ENCODE measurements at places on chromosomes 1 and 21.

- no peak for DNase-seq
Observed at GRCh38 chr1:232820431-232820830, 15.2 kb downstream of the MAP10 start.

DNA sequence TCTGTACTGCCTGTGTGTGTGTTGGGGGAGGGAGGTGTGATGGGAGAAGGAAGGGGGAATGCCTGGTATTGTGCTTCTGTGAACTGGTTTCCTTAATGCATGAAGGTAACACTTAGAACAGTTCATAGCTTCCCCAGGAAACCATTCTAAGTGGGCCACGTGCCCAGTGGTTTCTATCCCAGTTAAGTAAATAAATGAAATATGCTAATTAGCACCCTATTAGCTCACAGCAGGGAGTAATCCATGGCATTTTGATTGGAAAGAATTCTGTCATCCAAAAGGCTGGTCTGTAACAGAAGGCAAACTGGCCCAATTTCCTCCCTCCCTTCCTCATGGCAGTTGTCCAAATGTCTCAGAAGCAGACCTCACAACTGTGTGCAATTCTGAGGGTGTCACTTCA, 199.3 kb downstream of the TTLL7 start:
- no peak for DNase-seq

DNA sequence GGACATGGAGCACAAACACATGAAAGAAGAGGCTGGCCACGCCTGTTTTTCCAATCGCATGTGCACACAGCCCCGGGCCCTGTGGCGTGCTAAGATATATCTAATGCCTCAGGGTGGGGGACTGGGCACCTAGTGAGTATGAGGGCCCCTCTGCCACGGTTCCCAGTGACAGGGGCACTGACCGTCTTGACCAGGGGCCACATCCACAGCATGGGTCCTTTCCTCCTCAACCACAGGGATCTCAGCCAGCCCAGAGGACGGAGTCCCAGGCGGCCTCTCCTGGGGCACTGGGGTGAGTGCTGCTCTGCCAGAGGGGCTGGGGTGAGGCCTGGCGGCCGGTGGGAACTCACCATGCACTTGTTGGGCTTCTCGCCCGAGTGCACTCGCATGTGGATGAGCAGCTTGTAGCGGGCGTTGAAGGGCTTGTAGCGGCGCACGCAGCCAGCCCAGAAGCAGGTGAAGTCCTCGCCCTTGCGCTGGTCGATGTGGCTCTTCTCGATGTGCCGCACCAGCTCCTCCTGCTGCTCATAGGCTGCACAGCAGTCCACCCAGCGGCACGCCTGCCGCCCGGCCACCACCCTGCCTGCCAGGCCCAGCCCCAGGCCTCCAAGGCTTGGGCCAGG, 134.7 kb downstream of the DMRTB1 start:
- no peak for DNase-seq

GRCh38 chr1:35560256-35561225, 2.9 kb downstream of the NCDN start:
- no peak for DNase-seq

GRCh38 chr1:18948048-18948912, 8.2 kb downstream of the IFFO2 start:
- no peak for DNase-seq

- DNase-seq, result no peak
Observed at GRCh38 chr1:171581766-171582165, 40.3 kb upstream of the MYOCOS start.

DNA sequence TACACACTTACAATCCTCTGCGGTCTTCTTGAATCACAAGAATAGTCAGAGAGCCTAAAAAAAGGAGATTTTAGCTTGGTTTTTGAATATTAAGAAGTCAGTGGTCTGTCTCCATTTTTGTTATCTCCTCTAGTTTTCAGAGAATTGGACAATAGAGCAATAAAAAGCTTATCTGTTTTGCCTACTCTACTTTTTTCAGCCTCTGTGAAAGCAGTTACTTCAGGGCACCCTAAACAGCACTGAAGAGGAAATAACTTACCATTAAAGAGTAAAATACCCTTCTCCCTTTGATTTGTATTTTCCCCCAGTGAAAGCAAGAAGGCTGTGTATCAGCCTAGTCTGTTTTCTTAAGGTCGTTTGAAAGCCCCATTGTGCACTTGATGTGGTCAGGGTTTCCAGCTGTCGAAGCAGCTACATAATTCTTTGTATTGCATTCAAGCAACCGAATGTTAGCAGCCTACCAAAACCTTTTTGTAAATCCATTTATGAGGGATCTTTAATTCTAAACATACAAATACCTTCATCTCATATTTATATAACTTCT, 1.0 kb downstream of the NTMT2 start:
- DNase-seq, result no peak

DNA sequence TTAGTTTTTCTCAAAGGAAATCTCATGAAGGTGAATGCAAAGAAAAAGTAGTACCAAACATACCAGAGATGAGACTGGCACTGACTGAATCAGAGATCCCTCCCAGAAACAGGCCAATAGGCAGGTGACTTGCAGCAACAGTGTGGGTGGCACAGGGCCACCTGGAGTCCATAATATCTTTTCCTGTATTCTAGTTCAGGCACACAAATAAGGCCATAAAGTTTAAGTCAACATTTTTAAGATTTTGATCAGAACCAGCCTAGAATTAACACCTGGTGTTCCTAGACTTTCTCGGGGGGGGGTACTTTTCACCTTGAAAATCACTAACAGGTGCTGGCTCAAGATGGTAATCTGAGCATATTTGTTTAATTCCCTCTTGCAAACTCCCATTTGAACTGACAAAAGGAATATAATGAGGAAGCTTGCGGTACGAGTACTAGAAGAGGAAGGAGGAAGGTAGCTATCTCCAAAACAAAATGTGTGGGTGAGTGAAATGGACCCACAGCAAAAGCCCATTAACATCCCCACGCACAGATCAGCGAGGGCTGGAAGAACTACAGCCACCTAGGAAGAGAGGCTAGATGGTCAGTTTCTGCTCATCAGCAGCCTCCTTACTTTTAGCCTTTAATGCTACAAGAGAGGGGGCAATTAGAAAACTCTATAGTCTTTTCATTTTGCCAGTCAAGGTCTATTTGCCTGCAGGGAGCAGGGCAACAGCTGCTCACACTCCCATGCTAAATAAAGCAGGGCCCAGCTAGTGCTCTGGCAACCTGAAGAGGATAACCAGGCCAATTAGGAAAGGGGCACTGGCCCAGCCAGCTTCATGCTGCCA, 18.9 kb downstream of the SDE2 start:
- DNase-seq, result no peak

GRCh38 chr1:226428791-226429461, 21.0 kb upstream of the PARP1 start:
- DNase-seq, result no peak

DNA sequence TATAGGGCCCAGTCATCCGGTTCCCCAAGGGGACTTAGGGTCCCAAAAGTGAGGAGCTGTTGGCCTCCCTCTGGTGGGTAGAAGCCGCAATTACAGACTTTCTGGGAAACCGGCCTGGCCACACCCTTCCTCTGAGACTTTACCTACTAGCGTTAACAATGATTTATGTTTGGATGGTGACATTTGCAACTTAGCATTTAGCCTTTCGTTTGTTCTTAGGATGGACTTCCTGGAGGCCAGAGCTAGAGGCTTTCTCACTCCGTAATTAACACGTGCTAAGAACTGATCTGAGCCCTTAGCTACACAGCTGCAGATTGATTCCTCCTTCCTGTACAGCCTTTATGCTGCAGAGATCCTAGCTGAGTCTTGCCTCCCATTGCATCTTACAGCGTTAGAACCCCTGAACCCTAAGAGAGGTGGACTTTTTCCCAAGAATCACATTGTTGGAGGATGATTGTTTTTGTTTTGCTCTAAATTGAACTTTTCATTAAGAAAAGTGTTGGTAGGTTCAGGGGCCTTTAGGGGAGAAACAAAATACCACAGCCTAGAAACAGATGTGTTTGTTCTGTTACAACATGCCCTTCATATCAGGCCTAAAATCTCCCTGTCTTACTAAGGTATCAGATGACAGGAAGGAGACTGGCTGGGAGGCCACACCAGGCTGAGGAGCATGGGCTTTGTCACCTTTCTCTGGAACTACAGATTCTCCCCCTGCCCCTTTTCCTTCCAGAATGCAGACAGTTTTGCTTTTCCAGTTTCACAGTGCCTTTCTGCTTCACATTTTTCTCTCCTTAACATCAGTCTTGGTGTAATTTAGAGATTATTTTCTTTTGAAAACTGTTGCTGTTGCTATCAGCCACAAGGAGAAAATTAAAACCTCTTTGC, 1.9 kb downstream of the S100A11 start:
- peak; percentile 59 for DNase-seq

DNA sequence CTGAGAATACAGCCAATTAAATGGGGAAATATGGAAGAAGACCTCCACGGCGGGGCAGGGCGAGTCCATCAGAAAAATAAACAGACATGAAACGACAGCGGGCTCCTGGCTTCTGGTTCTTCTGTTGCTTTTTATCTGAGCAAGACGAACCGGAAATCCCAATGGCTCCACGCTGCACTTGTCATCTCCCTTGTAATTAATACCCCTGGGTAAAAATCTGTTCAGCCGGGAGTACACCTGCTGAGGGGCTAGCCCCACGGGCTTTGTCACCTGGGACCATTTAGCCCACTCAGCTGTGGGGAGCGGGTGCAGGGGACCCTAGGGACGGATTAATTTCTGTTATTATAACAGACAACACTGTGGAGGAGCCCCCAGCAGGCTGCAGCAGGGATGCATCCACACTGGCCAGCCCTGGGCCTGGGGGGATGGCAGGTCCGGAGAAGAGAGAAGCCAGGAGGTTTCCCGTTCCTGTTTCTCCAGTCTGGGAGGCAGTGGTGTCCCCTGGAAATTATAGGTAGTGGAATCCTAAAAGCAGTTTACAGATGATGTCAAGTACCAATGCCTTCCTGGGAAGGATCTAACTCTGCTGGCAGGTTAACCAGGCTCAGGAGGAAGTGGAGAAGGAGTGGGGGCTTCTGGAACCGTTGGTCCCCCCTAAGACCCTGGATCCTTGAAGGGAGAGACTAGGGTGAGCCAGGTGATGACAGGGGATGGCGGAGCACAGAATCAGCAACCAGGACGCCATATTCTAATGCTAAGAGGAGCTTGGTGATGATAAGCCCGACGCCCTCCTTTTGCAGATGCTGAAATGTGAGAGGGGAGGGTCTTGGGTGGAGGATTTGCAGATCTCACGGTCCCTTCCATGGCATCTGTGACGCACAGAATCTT, 566.1 kb downstream of the PTPRU start:
- DNase-seq, result no peak

DNA sequence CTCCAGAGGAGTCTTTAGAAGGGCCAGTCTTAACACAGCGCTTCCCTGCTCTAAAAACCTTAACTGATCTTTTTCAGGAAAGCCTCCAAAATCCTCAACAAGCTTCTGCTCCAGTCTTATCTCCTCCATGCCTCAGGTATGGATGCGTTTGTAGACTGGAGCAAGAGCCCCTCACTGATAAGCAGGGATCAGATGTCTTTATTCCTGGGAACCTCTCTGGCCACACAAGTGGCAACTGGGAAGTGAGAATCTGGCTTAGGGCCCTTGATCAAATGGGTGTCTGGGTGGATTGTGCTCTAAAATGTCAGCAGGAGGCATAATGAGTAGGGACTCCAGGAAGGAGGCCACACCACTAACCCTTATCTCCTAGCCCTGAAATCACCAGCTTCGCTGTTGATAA, 1.4 kb downstream of the ZBTB8A start:
- no peak for DNase-seq

GRCh38 chr1:156949127-156949526, 28.7 kb downstream of the LRRC71 start:
- no peak for DNase-seq

GRCh38 chr21:43364851-43365424, 62.0 kb downstream of the SIK1 start:
- no peak for DNase-seq

GRCh38 chr21:34320011-34320410, 43.8 kb upstream of the KCNE2 start:
- DNase-seq, result no peak

DNA sequence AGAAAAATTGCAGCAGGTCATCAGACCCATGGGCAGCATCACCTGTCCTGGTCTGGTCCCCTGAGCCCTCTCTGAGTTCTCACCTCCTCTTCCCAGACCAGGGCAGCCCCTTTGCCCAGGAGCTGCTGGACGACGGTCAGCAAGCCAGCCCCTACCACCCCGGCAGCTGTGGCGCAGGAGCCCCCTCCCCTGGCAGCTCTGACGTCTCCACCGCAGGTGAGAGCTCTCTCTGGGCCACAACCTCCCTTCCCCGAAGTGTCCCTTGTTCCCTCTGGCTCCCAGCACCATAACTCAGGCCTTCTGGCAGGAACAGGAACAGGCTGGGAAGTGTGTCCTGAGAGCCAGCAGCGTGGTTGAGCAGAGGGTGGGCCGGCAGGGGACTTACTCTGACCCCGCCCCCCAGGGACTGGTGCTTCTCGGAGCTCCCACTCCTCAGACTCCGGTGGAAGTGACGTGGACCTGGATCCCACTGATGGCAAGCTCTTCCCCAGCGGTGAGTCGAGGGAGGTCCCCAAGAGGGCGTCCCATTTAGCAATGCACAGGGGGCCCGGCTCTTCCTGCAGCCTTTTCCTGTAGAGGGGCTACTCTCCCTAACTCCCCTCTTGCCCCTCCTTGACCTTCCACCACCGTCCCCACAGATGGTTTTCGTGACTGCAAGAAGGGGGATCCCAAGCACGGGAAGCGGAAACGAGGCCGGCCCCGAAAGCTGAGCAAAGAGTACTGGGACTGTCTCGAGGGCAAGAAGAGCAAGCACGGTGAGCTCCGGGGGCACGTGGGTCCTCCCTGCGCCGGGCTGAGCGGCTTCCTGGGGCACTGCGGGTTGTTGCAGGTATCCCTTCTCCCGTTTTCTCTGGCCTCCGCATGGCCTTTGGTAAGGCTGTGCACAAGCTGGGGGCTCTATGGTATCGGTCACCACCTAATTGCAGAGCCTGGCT, 2.4 kb downstream of the ELF3 start:
- no peak for DNase-seq

DNA sequence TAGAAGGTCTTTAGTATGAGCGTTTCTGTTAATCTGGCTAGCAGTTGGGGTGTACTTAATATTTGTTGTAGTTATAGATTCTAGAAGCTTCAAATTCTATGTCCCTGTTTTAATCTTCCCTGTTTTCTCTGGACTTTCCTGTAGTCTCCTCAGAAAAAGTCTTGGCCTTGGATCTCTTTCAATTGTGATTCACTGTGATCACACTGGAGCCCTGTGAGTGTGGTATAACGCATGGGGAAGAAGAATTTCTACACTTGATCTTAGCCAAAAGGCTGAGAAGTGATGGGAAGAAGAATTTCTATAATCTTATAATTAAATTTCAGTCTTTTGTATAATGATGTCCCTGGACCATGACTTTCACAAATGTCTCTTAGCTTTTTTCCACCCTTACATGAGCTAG, 36.7 kb upstream of the COP1 start:
- DNase-seq, result peak; percentile 62

GRCh38 chr1:163442895-163443294, 121.1 kb downstream of the NUF2 start:
- no peak for DNase-seq

DNA sequence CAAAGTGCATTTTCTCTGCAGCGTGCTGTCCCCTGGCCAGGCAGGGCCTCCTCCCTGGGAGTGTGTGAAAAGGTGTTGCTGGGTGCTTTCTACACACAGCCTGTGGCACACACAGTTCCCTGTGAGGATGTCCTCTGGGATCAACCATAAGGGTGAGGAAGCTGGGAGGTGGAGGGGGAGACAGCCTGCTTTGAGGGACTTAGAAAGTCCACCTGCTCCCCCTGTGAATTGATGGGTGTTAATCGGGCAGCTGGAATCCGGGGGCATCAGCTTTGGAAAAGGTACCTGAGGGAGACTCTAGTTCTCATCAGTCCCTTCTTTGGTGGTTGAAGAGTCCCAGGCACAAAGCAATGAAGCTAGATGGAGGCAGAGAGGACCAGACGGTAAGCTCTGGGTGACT, 35.8 kb downstream of the LHX4 start:
- no peak for DNase-seq
